ENCODE measurements at places on chromosomes 5 and 9.

GRCh38 chr5:176912115-176912514 is 13.0 kb upstream of the HK3 start:
- no peak for DNase-seq

DNA sequence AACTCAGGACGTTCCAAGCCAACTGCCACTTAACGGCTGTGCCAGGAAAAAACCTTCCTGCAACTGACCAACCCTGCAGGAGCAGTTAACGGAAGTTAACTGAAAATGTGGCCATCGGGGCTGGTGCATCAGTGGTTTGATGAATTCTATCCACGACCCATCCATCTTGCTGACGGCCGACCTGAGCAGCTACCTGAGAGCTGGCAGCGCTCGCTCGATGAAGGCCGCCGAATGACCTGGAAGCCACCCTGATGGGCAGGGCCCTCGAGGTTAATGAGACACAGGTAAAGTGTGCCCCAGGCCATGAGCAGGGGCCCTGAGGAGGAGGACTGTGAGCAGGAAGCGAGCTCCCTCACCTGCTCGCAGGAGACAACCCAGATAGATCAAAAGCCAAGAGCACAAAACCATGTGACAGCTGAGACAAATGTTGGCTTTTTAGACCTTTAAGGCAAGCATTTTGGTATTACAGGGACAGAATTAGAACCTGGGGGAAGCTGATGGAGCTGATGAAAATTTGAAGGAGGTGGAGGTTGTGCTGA is 35.3 kb upstream of the FLT4 start:
- DNase-seq = no peak

DNA sequence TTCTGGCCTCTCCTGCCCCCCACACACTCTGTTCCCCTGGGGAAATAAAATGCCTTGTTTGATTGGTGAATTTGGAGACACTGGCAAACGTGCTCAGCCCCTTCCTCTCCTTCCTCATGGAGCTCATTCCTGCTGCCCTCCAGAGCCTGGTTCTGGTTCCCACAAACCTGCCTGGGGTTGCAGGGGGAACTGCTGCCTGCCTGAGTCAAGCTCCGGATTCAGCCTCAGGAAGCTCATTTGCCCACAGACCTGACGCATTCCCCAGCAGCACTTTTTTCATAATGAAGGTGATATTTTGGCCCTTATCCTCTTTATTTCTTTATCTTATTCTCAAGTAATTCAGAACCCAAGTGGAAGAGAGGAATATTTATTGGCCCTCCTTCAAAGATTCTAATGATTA is 140.5 kb downstream of the TTLL11 start:
- DNase-seq = no peak

GRCh38 chr5:154236-154635 is 37.1 kb upstream of the LRRC14B start:
- DNase-seq = peak; percentile 60

DNA sequence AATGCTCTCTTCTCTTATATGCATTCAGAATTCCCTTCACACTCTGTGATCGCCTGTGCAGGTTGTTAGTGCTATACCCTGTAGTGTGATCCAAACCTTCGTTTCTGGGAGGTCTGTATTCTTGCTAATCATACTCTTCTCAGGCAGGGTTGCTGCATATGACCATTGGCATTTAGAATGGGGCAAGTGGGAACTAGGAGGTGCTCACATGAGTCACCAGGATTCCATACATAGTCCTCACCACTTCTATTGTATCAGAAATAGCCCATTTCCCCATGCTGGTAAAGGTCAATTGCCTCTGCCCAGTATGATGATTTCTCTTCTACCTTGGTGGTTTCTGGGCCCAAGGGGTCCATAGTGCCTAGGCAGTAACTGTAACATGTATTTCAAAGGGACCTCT is 443.5 kb upstream of the CDH6 start:
- no peak for DNase-seq

DNA sequence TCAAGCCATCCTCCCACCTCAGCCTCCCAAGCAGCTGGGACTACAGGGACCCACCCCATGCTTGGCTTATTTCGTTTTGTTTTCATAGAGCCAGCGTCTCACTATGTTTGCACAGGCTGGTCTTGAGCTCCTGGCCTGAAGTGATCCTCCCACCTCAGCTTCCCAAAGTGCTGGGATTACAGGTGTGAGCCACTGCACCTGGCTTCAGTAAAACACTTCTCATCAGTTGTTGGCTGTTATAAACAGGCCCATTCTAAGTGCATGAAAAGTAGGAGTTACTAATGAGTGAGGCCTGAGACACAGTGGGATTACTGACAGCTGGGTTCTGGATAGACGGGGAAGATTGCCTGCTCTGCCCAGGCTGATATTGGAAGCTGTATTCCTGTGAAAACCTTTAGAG is 3.5 kb downstream of the CRB2 start:
- no peak for DNase-seq

GRCh38 chr9:17802249-17802857 is 223.5 kb downstream of the SH3GL2 start:
- no peak for DNase-seq

GRCh38 chr9:37010180-37010579 is 23.9 kb downstream of the PAX5 start:
- no peak for DNase-seq

- DNase-seq = no peak
Observed at GRCh38 chr9:36823466-36823865, 210.6 kb downstream of the PAX5 start.

DNA sequence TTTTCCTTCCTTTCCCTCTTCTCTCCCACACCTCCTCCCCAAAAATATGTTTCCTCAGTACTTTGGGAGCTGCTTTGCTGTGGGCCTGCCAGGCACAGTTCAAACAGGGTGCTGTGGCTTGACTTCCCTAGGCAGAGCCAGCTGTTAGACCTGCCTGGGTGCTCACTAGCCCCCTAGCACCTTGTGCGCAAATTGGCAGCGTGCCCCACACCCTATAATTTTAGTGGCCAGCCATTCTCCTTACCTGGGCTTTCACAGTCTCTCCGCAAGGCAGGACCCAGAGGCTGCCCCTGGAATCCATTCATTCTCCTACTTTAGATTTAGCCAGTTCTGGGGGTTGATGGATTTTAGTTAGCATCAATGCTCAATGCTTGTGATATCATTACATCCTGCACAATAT is 72.3 kb downstream of the ANGPTL2 start:
- DNase-seq = no peak

- DNase-seq = no peak
Observed at GRCh38 chr5:43514471-43514815, 505 bp downstream of the C5orf34 start.

GRCh38 chr5:14510880-14511279 is 70.7 kb upstream of the OTULINL start:
- no peak for DNase-seq

DNA sequence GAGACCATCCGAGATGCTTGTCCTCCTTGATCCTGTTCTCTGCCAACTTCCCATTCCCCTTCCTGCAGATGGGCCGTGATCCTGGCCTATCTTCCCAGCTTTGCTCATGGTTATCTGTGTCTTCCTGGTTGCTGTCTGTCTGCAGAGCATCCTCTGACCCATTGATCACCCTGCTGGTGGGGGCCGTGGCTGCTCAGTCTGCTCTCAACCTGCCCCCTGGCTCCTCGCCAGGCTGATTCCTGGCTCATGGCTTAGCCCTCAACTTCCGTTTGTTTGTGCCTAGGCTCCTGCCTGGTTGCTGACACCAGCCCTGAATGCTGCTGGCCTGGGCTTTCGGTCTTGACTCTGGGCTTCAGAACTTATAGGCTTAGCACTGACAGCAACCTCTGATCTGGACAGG is 67.1 kb upstream of the SMIM15 start:
- no peak for DNase-seq

DNA sequence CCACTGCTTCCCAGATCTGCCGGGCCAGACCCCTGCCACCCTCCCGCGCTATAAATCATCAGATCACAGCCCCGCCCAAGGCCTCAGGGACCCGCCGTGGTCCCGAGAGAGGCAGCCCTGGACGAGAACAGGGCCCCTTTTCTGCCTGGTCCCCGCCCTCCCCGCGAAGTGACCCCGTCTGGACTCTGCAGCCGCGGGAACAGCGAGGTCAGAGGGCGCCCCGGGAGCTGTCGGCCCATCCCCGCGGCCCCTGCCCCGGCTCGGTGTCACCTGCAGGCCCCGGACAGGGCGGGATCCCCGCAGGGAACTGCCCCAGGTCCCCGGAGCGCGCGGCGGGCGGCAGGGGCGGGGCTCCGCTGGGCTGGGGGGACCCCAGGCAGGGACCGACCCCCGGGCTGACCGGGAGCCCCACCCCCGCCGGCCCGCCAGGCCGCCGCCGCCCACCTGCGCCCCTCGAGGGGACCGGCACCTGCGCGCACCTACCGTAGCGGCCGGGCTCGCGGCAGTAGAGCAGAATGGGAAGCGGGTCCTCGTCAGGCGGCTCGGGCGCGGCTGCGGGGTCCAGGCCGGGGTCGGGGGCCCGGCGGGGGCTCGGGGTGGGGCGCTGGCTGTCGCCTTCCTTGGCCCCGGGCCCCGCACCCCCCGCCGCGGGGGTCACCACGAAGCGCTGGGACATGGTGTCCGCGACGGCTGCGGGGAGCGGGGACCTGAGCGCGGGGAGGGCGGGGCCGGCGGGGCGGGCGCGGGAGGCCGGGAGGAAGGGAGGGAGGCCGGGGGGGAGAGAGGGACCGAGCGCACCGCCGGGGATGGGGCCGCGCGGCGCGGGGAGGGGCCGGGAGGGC is 43.5 kb upstream of the SLC12A7 start:
- DNase-seq = peak; percentile 34

GRCh38 chr9:99303177-99303576 is 81.1 kb downstream of the SEC61B start:
- no peak for DNase-seq

DNA sequence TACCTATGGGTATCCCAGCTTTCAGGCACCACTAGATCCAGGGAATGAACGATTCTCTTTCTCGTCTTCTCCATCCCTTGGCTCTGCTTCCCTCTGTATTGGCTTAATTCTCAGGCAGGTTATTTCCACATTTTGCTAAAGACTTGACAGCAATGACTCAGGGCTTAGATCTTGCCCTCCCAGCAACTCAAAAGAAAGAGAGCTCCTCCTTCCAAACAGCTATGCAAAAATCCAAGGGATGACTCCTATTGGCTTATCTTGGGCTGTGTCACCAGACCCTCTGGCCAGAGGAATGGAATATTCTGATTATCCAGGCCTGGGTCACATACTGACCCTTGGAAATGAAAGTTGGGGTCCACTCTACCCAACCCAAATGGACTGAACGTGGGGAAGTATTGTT is 270.2 kb downstream of the NTRK2 start:
- DNase-seq = no peak

DNA sequence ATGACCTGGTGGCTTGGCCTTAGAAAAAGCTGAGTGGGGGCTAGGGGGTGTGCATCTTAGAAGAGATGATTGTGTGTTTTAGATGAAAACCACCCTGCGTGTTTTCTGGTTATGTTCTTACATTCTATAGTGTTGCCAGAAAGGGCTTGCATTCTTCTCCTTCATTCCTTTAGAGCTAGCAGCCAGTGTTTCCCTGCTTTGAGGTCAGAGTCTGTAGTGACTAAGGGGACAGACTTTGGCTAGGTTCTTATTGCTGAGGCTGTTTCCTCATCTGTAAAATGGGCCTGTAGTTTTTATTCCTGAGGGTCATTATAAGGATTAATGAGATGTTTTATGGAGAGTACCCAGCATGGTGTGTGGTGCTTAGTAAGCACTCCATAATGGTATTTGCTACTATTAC is 6.4 kb downstream of the MAST4 start:
- DNase-seq = no peak

- no peak for DNase-seq
Observed at GRCh38 chr9:35226651-35227050, 64.8 kb downstream of the UNC13B start.

GRCh38 chr5:134638760-134639201 is 6.2 kb upstream of the SAR1B start:
- DNase-seq = no peak

DNA sequence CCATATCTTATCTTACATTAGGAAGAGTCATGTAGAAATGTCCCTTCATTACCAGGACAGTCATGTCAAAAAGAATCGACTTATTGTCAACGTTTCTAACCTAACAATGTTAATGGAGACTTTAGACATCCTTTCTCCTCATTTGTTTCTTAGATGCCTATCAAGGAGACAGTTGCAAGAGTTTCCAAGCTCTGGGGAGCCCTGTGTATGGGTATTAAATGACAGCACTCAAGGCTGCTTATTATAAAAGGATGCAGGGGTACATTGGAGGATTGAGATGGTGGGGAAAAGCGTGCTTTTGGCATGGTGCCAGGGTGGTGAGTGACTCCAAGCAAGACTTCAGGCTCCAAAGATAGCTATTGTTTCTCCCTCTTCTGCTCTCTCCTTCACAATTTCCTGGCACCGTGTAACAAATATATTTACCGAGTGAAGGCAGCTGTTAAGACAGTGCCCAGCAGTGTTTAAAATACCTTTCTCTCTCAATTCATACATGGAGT is 461.3 kb upstream of the CLINT1 start:
- no peak for DNase-seq

DNA sequence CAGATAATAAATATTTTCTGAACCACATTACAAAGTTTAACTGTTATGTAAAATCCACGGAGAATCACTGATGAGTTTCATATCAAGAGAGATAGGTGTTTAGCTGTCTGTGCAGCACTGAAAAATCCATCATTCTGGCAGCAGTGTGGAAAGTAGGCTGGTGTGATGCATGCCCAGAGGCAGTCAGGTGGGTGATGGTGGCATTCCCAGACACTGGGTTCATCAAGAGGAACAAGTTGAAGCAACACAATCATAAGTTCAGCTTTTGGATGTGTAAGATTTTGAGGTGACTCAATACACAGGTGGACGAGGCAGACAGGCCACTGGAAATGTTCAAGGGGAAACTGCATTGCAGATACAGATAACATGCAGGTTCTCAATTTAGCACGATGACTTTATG is 11.9 kb downstream of the DNAH5 start:
- no peak for DNase-seq

- peak; percentile 86 for DNase-seq
Observed at GRCh38 chr9:128552744-128553440, 505 bp downstream of the SPTAN1 start.

GRCh38 chr9:17847908-17848307 is 269.0 kb downstream of the SH3GL2 start:
- DNase-seq = no peak

DNA sequence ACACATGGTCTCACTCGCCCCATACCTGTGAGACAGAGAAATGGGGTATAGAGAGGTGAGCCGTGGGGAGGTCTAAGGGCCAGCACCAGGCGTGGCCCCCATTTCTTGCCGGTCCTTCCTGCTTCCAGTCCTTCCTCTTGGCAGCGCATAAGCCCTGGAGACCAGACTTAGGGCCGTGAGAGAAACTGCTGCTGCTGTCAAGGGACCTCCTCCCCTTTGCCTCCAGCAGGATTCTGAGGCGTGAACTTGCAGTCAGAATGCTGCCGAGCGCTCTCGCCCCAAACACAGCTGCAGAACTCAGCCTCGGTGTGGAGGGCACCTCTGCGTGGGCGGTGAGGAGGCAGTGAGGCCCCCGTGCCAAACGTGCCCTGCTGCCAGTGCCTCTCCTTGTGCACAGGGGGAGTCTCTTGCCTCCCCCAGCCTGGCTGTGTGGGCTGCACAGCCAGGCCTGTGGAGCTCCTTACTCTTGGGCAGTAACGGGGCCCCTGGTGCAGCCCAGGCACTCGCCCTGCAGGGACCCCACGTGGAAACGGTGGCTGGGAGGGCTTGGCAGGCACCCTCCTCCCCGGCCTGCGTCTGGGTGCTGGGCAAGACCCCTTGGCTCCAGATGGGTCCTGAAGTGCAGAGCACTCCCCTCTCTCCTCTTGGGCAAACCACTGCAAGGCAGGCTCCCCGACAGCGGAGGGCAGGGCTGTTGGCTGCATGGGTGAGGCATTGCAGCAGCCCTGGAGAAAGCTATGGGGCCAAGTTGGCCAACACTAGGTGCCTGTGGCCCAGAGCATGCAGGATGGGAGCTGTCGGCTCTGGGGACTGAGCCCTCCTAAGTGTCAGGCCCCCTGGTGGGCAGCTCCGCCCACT is 85.4 kb downstream of the RXRA start:
- peak; percentile 33 for DNase-seq

- DNase-seq = no peak
Observed at GRCh38 chr9:77512876-77513275, 135.2 kb downstream of the GNA14 start.
